ENCODE measurements at places on chromosomes 12 and 14. TPM values are rescaled to one million over a fixed set of nuclear protein-coding genes. Genes with fewer than 3 reads are reported as not detected.

HECTD4 gene
- polyA plus RNA-seq, result 43.0 TPM

CNTN1 gene
- polyA plus RNA-seq, result 19.5 TPM

TEX22 gene
- polyA plus RNA-seq, result 0.41 TPM

DENR gene
- 27.6 TPM for polyA plus RNA-seq

GPRC5D gene
- not detected for polyA plus RNA-seq

SLCO1C1 gene
- polyA plus RNA-seq, result 5.6 TPM

RNASE3 gene
- not detected for polyA plus RNA-seq

ANKRD33 gene
- polyA plus RNA-seq, result not detected

PTPN21 gene
- polyA plus RNA-seq, result 2.6 TPM

TMEM179 gene
- 69.2 TPM for polyA plus RNA-seq

MANSC4 gene
- polyA plus RNA-seq, result not detected

Data from brain (organoid and tissue), 16 donors.